HT-29 (cell line): ENCODE measurements at places on chromosomes 4 and X. TPM values are rescaled to one million over a fixed set of nuclear protein-coding genes. Genes with fewer than 3 reads are reported as not detected.

IQSEC2 gene
- total RNA-seq, result 11.7 and 13.5 TPM in 2 replicates

YY2 gene
- 1.1 and 2.0 TPM in 2 replicates for total RNA-seq

TKTL1 gene
- not detected in 2 replicates for total RNA-seq

XK gene
- 4.0 and 4.9 TPM in 2 replicates for total RNA-seq
